ENCODE measurements at places on chromosomes 6 and 20. TPM values are rescaled to one million over a fixed set of nuclear protein-coding genes. Genes with fewer than 3 reads are reported as not detected.

DNA sequence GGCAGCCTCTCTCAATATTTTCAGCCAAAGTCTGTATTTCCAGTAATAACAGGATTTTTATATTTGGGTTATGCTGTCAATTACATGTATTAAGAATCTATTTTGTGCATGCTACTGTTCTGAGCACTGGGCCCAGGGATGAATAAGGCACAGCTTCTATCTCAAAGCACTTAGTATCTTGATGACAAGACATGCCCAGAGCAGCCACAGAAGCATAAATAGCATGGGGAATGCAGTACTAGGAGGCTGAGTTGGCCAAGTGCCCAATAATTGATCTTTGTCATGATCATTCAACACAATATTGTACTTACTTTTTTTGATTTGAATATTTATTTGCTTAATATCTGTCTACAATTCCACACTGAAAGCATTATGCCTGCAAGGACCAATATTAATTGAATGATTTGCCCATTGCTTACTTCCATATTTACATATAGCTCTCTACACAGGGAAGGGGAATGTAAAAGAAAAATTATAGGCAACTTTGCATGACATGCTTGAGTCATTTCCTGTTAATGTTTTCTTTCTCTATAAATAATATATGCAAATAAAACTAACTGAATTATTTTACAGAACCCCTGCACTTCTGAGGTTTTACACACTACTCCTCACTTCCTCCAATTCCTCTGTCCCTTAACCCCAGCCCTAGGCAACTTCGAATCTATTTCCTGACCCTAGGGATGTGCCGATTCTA, 298.9 kb upstream of the BMP2 start:
- no peak for DNase-seq

DNA sequence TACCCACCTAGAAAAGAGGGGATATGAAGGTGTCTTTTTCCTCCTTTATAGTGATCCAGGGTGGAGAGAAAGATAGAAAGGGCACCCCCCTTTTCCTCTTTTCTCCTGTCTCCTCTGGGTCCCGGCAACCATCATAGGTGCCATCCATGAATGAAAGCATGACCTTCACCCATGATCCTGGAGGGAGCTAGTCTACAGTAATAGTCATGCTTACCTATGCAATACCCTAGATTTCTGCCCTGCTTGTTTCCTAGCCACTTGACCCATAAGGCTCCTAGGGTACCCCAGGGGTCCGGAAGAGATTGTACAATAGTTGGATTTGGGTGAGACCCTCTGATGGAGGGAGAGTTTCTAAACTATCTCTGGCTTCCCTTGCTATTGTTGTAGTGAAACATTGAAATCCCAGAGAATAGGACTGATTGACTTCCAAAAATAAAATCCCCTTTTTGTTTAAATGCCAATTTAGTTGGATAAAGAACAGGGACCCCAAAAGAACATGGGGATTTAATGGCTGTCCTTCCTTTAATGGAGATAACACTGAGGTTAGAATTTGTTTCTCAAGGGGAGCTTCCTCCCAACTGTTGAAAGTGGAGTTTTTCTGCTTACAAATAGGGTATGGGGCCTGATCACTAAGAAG, 366.8 kb upstream of the KHDRBS2 start:
- DNase-seq = no peak

GRCh38 chr6:14313248-14313647, 195.7 kb downstream of the CD83 start:
- DNase-seq = peak; percentile 76

DNA sequence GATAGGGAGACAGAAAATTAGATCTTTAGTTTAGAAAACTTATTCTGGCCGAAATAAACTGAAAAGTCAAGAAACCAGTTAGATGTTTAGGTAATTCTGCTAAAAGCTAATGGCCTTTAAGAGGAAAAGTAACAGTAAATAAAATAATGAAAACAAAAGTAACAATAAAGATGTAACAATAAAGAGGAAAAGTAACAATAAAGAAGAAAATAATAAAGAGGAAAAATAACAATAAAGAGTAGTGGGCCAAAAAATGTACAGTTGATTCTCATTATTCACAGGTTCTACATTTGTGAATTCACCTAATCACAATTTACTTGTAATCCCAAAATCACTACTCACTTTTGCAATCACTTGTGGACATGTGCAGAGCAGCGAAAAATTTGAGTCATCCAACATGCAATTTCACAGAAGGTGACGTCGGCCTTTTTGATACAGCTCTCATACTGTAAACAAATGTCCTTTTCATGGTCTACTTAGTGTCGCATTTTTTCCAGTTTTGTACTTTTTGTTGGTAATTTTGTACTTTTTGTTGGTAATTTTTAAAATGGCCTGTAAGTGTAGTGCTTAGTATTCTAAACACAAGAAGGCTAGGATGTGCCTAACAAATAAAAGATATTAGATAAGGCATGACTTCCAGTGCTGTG, 24.0 kb downstream of the HBS1L start:
- no peak for DNase-seq

- DNase-seq = no peak
Measured at GRCh38 chr20:8390500-8390899, 258.4 kb downstream of the PLCB1 start.

GRCh38 chr6:140314682-140315081, 940.2 kb upstream of the CITED2 start:
- no peak for DNase-seq

GRCh38 chr6:68572525-68572924, 62.6 kb upstream of the ADGRB3 start:
- peak; percentile 54 for DNase-seq

GRCh38 chr6:10303608-10304506, 111.0 kb downstream of the TFAP2A start:
- DNase-seq = no peak

DNA sequence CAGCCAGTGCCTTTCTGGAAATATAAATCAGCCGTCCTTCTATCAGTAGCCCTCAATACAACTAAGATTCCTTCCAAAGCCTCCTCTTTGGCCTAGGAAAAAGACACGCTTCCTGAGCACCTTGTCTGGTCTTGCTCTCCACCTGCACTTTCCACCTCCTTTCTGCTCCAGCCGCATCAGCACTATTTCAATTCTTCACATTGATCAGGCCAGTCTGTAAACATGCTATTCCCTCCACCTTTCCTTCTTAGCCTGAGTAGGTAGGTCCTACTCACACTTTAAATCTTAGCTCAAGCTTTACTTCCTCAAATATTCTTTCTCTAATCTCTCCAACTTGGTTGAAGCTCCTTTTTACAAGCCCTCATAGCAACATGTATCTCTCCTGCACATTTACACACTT, 11.4 kb downstream of the RANBP9 start:
- DNase-seq = no peak

Gene KHDC1L
- not detected for polyA plus RNA-seq

Gene NRN1
- polyA plus RNA-seq = not detected

Gene TAGAP
- polyA plus RNA-seq = 299 TPM

Gene RAET1G
- not detected for polyA plus RNA-seq

Gene MTRF1L
- 2.6 TPM for polyA plus RNA-seq

All from CD14-positive monocyte (primary cell).